Esophagus squamous epithelium (tissue), 5 donors: ENCODE measurements at places on chromosomes 3 and 15.

GRCh38 chr15:36645106-36645505 is 65.7 kb downstream of the CDIN1 start:
- no peak for DNase-seq

DNA sequence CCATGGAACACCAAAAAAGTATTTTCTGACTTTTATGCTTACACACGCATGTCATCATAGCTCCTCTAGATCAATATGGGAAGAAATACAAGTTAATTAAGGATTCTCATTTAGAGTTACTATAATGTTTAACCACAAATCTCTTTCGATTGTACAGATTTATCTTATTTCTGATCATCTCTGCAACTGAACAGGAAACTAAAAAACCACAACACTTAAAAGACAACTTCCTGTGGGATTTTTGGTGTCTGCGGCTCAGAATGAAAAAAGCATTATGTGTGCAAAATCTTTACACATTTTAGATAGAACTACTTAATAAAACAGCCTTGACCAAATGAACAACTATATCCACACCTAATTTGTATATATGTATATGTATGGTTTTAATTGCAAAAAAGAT is 3.0 kb upstream of the TJP1 start:
- DNase-seq = no peak

- DNase-seq = no peak
These were observed 22.1 kb upstream of the TOP2B start for GRCh38 chr3:25686766-25687165.

GRCh38 chr15:78052001-78052401 is 25.5 kb downstream of the TBC1D2B start:
- DNase-seq = no peak

- no peak for DNase-seq
These were observed 28.3 kb upstream of the PRR23E start for GRCh38 chr3:127164615-127165014.

- no peak for DNase-seq
These were observed 233.3 kb upstream of the NR2E3 start for GRCh38 chr15:71577071-71577470.

GRCh38 chr3:10526366-10526765 is 21.0 kb upstream of the ATP2B2 start:
- no peak for DNase-seq

DNA sequence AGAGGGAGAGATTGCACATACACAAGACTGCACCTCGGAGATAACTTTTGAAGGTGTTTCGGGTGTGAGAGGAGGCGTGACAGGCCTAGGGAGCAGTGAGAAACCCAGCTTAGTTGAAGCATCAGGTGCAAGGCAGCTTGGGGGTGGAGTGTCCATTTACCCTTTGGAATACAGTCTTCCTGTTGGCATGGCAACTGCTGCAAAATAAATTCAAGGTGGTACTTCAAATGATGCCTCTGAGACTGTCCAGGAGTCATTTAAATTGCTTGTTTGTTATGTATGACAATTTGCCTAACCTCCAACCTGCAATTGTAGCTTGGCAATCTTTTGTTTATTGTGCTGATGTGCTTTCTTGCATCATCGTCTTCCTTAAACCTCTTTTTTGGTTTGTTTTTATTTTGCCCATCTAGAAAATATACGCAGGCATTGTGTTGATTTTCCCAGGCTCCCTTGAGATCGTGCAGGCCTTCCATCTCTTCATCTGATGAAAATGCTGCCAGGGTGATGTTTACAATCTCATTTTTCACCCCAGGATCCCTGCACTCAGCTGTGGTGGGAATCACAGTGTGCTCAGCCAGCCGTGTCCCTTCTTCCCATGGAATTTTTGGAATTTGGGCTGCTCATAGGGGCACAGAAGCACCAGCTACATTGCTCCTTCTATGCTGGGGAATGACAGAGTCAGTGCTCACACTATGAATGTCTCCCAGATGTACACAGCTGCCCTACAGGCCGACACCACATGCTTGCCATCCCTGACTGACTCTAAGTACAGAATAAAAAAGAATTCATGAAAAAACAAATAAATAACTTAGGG is 583.1 kb upstream of the CFAP20DC start:
- no peak for DNase-seq

DNA sequence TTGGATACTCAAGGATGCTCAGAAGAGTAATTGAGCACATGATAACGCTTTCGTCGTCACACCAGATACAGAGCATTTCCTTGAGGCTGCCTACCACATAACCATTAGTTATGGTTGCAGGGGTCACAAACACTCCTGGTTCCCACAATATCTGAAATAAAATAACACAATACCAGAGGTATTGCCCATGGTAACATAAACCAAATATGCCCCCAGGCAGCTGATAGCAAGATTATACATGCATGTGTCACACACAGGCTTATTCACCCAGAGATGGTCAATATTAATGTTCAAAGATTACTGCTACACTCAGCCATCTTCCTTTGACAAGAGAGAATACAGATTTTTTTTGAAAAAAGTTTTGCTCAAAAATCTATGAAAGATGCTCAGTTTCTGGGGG is 7.3 kb downstream of the RPL39L start:
- no peak for DNase-seq

GRCh38 chr3:4588466-4588865 is 95.3 kb downstream of the ITPR1 start:
- DNase-seq = no peak

DNA sequence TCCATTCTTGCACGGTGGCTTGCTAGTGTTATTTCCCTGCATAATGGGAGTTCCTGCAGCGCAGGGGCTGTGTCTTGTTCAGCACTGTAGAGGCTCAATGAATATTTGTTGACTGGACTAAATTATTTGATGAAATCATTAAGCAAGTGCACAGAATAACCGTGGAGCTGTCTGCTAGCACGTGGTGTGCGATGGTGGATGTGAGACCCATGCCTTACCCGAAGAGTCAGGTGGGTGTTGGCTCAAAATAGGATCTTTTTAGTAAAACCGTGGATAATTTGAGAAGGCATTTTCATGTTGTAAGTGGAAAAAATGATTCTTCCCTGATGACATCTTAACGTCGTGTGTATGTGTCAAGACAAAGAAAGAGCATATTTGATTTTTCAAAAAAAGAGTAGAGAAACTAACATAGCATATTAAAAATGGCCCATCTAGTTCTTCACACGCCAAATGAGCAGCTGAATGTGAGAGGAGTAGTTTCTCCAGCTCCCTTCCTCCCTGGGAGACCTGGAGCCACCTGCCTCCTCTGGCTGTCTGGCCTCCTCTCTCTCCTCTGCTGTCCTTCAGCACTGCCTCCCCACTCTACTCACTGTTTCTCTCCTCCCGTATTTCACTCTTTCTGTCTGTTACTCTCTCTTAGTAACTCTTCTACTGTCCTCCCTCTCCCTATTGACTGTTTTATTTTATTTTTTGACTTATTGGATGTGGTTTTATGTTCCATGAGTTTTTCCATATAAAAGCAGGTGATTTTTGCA is 6.3 kb downstream of the FAM81A start:
- DNase-seq = no peak

DNA sequence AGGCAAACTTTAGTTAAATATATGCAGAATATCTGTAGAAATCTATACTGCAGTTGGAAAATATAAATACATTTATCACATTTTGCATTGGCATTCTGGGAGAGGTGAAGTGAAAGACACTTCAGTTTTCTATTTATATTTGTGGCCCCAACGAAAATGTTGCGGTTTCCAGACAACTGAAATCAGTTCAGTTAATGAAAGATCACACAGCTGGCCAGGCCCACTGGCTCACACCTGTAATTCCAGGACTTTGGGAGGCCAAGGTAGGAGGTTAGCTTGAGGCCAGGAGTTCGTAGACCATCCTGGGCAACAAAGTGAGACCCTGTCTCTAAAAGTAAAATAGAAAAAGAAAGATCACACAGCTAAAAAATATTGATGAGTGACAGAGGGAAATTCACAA is 11.9 kb upstream of the CLASP2 start:
- no peak for DNase-seq

DNA sequence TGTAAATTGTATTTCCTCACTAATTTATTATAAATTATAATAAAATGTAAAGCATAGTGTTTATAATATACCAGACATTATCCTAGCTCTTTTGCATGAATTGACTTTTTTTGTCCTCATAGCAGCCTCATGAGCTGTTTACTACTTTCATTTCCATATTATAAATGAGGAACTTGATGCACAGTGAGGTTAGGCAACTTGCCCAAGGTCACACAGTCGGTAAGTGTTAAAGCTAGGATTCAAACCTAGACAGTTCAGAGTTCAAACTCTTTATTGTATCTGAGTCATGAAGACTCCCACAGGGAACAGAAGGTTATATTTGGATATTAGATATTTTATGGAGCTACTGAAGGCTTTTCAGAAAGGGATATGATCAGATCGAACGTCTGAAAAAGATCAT is 322.2 kb upstream of the SATB1 start:
- DNase-seq = no peak

GRCh38 chr3:10370429-10370828 is 49.5 kb upstream of the SEC13 start:
- DNase-seq = no peak
